ENCODE measurements at places on chromosomes 11 and 22. TPM values are rescaled to one million over a fixed set of nuclear protein-coding genes. Genes with fewer than 3 reads are reported as not detected.

DNA sequence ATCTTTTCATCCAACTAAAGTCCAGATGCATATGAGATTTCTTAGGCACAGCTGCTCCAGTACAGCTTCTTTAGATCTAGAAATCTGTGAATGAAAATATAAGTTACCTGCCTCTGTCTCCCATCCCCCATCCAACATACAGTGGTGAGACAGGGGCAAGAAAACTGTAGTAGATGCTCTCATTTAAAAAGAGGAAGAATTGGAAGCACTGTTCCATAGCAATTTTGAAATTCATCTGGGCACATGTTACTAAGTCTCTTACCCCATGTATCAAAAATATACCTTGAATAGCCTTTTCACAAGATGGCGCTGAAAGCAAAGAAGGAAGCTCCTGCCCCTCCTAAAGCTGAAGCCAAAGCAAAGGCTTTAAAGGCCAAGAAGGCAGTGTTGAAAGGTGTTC lies 37.8 kb downstream of the HSD17B12 start:
- DNase-seq: no peak

DNA sequence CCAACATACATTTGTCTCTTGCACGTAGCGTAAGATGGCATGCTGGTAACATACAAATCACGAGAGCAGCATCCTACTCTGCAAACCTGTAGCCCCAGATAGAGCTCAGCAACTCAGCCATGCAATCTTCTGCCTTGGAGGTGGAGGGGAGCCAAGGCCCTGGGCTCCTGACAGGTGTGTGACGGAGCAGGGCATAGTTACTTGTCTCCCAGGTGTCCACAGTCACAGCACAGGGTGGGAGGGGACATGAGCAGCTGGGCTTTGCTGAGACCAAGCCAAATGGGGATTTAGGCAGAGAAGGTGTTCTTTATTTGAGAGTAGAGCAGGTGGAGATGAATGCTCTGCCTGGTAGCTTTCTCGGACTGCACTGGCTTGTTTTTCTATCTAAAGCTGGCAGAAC lies 111.7 kb downstream of the TEAD1 start:
- DNase-seq: no peak

DNA sequence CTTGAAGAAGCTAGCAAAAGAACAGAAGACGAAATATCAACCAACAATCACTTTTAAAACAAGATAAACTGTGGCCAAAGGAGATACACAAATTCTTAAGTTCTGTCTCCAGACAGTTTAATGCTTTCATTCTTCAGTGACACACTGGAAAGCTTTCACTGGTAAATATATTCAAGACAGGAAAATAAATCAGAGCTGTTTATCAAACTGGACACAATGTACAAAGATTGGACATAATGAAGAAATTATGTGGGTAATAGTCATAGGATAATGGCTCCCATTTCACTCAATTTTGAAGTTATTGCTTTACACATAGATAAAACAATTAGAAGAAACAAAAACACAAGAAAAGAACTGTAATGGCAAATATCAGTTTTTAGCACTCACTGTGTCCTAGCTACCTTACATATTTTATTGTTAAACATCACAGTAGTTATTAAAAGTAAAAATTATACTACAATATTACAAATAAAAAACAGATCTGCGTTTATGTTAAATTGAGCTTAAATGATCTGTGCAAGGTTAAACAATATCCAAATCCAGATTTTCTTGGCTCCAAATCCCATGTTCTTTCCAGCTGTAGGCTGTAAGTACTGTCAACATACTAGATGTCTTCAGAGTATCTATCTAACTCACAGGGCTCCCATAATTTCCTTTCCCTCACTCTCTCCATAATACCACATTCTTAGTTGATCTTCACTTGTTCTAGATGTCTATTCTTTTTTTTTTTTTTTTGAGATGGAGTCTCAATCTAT lies 38.6 kb upstream of the NOX4 start:
- DNase-seq: no peak

- no peak for DNase-seq
Observed at GRCh38 chr11:112345706-112346105, 85.0 kb upstream of the PLET1 start.

DNA sequence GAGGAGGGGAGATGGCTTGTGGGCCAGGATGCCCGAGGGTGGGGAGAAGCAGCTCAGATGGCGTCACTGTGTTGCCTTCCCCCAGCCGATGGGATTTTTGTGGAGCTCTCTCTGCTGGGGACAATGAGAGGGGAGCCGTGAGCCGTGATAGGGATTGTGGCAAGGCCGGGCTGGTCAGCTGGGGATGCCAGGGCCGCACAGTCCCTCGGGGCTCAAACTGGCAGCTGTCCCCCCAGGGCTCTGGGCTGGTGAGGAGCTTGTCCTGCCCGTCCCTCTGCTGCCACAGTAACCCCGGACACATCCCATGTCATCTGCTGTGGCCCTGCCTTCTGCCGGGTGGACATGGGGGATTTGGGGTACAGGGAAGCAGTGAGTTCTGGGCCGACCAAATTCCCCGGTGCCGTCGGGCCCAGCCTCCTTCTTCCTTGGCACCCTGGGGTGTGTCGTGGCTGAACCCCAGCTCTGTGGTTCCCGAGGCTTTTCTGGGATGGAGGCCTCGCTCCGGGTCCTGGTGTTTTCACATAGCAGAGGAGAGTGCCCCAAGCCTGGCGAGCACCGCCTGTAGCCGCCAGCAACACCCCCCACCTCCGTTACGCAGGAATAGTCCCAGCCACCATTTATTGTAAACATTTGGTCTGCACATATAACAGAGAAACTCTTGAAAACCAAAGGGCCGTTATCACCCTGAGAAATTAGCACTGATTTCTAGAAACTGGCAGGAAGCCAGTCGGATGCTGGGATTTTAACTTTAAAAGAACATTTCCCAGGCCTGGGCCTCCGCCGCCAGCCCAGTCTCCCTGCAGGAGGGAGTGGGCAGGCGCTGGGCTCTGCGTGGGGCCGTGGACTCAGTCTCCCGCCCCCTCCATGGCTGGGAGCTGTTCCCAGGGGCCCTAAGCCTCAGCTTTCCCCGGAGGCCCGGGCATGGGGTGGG lies 9.9 kb downstream of the BRSK2 start:
- DNase-seq: no peak

DNA sequence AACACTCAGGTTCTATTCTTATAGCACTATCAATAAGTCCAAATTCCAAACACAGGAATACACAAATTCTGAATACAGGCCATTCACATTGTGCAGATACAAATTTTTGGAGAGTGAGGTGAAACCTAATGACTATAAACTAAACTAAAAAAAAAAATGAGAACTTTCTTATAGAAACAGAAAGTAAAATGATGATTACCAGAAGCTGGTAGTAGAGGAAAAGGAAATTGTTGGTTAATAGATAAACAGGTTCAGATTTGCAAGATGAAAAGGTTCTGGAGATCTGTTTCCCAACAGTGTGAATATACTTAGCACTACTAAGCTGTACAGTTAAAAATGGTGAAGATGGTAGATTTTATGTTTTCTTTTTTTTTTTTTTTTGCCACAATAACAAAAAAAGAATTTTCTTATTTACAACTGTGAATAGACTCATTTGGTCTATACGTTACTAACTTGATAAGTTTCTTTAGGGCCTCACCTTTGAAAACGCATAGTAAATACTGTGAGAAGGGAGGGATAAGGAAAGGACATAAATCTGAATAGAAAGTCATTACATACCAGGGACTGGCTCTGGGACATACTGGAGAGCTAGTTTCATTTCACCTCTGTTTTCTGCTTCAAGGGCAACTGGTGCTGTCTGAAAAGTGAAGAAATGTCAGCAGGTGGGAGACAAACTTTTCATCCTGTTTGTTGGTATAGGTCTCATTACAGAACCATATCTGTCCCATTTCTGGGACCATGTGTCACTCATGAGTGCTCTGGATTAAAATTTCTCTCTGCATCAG lies 14.2 kb upstream of the CCDC89 start:
- DNase-seq: no peak

DNA sequence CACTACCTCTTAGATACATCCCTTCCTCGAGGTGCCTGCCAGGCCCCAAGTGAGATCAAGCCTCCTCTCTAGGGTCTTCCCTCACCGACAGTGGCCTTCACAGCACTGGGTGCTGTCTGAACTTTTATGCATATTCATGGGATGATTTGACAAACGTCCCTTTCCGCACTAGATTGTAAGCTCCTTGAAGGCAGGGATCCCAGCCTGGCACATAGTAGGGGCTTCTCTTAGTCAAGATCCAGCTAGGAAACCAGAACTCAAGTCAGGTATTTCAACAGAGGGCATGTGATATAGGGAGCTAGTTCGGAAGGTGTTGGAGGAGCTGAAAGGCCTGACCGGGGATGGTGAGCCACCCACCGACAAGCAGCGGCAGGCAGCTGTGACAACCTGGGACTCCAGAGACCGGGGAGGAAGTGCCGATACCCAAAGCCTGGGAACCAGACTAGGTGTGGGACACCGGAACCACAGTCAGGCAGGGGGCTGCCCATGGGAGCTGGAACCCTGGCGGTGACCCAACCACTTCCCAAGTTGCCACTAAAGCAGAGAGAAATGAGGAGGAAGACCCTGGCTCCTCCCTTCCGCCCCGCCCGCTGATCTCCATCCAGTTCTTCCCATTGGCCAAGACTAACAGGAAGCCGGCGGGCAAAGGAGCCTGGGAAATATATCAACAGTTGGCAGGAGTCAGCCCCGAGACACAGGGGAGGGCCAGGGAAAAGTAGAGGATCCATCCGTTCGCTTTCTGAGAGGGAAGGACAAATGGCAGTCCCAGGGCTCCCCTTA lies 39.8 kb upstream of the CD82 start:
- DNase-seq: no peak

GRCh38 chr11:119788096-119788883 lies 59.3 kb upstream of the NECTIN1 start:
- no peak for DNase-seq

DNA sequence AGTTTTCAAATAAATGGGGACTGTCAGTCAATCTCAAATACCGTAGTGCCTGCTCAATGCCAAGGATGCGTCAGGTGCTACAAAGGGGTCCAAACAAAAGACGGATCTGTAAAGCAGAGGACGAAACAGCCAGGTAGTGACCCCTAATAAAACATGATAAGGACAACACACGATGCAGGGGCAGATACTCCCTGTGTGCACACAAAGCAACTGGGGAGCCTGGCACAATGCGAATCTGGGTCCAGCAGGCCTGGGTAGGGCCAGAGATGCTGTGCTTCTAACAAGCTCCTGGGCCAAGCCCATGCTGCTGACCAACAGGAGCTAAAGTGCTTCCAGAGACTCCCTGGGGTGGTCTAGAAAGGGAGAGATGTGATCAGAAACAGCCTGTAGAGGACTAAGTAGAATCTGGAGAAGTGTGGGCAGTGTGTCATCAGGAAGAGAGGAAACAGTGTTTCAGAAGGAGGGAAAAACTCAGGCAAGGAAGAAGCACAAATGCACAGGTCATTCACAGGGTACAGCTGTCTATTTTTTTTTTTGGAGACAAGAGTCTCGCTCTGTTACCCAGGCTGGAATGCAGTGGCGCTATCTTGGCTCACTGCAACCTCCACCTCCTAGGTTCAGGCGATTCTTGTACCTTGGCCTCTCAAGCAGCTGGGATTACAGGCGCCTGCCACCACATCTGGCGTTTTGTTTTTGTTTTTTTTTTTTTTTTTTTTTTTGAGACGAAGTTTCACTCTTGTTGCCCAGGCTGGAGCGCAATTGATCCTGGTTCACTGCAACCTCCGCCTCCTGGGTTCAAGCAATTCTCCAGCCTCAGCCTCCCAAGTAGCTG lies 74.5 kb downstream of the MICAL3 start:
- DNase-seq: no peak

Gene ADAMTS15
- total RNA-seq: 13.7 TPM
